Hematopoietic multipotent progenitor cell treated with erythropoietin and hydrocortisone succinate and interleukin-3 and kit ligand, for 4 days (in vitro differentiated cells): ENCODE measurements at places on chromosomes 7 and 10.

DNA sequence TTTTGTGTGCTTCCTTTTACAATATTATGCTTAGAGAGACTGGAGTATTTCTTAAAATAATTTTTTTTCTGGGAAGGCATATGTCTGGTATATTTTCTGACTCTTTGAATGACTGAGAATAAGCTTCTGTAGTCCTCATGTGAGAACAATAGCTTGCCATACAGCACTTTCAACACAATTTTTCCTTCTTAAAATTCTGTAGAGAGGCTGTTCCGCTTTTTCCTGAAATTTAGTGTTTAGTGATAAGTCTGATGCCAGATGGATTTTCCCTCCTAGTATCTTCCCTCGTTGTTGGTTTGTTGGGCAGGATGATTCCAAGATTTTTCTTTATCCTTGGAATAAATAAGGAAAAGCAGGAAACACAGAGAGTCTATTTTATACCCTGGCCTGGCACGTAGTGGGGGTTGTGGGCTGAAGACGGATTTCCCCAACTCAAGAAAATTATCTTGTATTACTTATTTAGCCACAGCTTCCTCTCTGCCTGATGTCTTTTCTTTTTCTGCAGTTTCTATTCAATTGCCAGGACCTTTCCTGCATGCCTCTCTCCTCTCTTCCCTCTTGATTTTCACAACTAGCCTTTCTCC lies 111.2 kb downstream of the AOAH start:
- peak; percentile 70 for DNase-seq

DNA sequence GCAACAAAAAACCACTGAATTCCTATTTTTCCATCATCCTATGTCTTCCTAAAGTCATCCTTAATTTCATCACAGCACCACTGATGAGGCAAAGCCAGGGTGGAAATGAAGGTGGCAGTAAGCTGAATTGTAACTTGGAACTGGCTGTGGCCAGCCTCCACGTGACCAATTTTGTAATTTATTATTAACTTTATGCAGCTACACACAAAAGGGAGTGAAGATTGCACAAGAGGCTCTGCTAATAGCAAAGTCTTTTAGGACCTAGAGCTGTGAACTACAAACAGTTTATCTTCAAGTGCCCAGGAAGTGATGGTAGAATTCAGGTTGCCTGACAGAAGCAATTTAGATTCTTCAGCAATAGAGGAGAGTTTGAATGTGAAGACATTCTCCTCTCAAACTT lies 176.4 kb downstream of the CCDC71L start:
- peak; percentile 23 for DNase-seq

DNA sequence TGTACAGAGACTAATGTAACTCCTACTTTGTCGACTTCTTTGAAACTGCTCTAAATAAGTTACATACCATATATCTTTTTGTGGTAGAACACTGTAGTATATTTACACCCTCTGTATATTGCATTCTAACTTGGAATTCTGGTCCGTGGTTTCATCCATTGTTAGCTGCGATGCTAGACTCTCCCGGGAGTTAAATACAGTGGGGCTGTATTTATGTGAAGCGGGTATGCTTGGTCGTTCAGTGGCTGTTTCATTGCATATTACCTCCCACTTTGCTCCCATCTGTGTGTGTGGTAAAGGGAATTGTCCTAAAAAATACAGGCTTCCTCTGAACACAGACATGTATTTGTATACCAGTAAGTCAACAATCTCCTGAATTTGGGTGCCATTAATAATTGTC lies 231.1 kb downstream of the SLC25A13 start:
- DNase-seq, result no peak

GRCh38 chr7:142646386-142647140 lies 102.7 kb upstream of the PRSS1 start:
- peak; percentile 76 for DNase-seq

GRCh38 chr10:79562135-79562756 lies 2.0 kb upstream of the SFTPA2 start:
- DNase-seq, result peak; percentile 83

- no peak for DNase-seq
Observed at GRCh38 chr7:96831446-96831845, 121.8 kb upstream of the SEM1 start.

DNA sequence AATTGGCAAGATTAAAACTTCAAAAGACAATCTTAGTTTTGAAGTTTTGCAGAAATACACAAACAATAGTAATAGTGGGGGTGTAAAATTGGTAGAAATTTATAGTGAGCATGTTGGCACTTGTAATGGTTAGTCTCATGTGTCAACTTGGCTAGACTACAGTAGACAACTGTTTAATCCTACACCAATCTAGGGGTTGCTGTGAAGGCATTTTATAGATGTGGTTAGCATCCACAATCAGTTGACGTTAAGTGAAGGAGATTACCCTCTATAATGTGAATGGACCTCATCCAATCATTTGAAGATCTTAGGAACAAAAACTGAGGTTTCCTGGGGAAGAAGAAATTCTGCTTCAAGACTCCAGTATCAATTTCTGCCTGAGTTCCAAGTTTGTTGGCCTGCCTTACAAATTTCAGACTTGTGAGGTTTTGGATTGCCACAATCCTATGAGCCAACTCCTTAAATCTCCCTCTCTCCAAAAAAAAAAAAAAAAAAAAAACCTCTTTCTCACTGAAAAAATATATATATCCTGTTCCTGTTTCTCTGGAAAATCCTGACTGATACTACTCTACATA lies 531.6 kb upstream of the IGFBP3 start:
- DNase-seq, result no peak

GRCh38 chr10:20677340-20677739 lies 219.8 kb downstream of the NEBL start:
- DNase-seq, result no peak

DNA sequence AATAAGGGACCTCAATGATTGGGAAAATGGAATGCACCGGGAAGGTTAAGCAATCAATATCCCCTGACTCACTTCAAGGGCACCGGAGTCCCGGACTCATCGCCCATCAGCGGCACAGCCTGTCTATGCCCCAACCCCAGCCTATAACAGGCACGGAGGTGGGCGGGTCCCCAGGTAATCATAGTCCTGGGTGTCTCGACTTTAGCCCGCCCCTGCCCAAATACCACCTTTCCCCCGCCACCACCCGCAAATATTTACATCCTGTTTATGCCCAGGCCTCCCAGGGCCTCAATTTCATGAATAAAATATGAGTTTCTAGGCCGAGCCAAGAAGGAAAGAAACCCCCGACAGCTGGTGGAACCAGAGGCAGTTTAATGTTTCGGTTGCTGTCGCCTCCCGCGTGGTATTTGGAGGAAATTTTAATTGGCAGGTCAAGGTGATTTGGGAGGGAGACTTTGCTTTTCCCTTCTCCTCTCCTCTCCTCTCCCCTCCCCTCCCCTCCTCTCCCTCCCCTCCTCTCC lies 15.6 kb upstream of the RFC2 start:
- DNase-seq, result peak; percentile 84

GRCh38 chr7:47526466-47526865 lies 55.4 kb downstream of the TNS3 start:
- DNase-seq, result no peak

- no peak for DNase-seq
Observed at GRCh38 chr7:78389022-78389421, 590.4 kb downstream of the PHTF2 start.

GRCh38 chr10:102646610-102647442 lies 2.5 kb downstream of the TRIM8 start:
- peak; percentile 66 for DNase-seq

GRCh38 chr10:45502458-45502857 lies 128.4 kb downstream of the ALOX5 start:
- no peak for DNase-seq

DNA sequence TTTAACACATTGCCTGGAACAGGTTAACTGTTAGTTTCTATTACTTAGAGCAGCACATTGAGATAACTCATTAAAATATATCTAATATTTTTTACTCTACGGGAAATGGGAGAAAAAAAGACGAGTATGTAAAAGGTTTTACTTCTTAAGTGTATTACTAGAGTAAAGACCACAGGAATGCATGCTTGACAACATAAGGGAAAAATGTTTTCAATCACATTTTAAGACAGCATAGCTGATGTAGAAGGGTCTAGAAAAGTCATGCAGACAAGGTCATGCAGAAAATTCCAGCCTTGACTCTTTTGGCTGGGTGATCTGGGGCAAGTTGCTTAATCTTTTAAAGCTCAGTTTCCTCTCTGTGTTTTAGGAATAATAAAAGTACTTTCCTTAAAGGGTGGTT lies 806.2 kb downstream of the CNTNAP2 start:
- no peak for DNase-seq

DNA sequence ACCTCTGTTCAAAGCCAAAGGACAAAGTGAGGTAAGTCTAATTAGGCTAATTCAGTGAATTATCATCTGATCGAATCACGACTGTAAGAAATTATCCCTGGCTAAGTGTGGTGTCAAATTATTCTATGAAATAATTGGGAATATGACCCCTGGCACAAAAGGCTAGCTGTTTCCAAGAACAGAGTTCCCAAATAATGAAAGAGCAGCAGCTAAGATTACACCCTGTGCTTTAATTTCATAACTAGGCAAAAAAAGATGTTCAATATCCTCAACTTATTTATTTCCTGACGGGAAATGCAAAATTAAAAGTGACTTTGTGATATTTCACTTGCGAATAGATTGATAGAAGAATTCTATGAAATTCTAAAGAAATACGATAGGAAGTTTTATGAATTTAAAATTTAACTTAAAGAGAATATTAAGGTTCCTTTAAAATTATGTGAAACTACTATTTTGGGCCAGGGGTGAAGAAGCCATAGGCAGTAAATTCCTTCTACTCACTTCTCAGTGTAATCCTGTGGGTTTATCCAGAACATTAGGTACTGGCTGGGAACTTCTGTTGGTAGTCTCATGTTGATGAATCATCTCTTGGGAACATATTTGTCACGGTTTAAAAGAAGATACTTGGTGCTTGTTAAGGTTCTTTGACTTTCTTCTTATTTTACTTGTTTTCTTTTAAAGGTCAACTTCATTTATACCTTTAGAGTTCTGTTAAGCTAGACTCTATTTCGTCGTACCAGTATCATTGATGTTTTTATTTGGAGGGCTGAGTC lies 148.5 kb downstream of the POLR1F start:
- DNase-seq, result no peak

GRCh38 chr10:14244801-14245211 lies 85.9 kb downstream of the FRMD4A start:
- no peak for DNase-seq

DNA sequence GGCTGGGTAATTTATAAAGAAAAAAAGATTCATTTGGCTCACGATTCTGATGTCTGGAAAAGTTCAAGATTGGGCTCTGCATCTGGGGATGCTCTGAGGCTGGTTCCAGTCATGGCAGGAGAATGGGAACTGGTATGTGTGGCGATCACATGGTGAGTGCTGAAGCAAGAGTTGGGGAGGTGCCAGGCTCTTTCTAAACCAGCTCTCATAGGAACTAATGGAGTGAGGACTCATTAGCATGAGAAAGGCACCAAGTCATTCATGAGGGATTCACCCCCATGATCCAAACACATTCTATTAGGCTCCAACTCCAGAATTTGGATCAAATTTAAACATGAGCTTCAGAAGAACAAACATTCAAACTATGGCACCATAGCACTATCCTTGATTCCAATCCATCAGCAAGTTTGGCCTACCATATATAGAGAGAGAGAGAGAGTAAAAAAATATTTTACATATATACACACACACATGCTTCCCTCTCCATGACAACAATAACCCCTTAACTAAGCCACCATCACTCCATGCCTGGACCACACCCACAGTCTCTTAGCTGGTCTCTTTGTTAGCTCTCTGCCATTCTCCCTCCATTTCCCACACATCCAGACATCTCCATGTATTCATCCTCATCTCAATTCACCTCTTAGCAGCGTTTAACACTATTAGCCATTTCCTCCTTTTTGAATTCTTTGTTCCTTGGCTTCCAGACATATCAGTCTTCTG lies 57.9 kb downstream of the NPY start:
- DNase-seq, result no peak

DNA sequence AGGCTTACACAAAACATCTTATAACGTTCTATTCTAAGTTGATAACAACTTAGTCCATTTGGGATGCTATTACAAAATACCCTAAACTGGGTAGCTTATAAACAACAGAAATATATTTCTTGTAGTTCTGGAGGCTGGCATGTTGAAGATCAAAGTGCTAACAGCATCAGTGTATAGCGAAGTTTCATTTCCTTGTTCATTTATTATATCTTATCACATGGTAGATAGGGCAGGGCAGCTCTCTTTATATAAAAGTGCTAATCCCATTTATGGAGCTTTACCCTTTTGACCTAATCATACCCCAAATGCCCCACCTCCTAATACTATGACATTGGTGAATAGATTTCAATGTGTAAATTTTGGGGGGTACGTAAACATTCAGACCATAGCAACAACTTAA lies 6.3 kb downstream of the CASP7 start:
- DNase-seq, result no peak
